ENCODE measurements at places on chromosomes 12 and 14.

DNA sequence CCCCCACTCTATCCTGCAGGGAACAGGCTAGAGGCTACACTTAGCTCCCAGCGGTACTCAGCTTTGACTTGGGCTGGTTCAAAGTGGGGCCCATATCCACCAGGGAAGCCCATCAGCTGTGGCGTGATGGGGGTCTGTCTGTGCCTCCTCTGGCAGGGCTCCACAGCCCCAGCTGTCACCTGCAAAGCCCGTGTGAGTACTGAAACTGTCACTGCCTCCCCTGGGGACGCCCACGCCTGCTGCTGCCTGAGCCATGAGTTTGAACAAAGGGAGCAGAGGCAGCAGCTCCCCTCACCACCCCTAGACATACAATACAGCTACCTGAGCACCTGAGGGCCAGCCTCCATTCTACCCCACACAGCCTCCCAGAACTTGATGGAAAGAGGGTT, 5.0 kb downstream of the REM2 start:
- no peak for DNase-seq

GRCh38 chr14:58690801-58691516, 53.2 kb downstream of the DACT1 start:
- DNase-seq: no peak

DNA sequence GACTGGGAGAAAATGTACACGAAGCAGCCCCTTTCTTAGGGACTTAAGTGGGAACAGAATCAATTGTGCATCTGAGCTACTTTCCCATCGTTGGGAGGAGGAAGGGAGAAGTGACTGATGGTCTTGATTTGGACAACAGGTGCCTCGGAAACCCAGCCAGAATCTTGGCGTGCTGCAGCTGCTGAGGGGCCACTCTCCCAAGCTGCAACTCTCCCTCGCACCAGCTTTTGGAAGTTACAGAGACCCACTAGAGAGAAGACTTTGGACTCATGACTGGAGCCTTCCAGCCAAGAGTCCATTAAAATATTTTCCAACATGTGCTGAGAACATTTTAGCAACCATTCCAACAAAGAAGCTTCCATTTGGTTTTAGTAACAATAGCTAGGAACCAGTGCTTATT, 52.3 kb downstream of the GNS start:
- no peak for DNase-seq

- DNase-seq: peak; percentile 29
Measured at GRCh38 chr14:103518422-103519042, 4.1 kb downstream of the CKB start.

GRCh38 chr12:4562034-4562657, at the start of gene DYRK4:
Gene DYRK4, plus strand, starts transcription at chr12:4562208. Its CDS starts 38 bp downstream, at chr12:4562246.
- DNase-seq: no peak

- no peak for DNase-seq
Measured at GRCh38 chr12:130280742-130281141, 56.9 kb upstream of the PIWIL1 start.

DNA sequence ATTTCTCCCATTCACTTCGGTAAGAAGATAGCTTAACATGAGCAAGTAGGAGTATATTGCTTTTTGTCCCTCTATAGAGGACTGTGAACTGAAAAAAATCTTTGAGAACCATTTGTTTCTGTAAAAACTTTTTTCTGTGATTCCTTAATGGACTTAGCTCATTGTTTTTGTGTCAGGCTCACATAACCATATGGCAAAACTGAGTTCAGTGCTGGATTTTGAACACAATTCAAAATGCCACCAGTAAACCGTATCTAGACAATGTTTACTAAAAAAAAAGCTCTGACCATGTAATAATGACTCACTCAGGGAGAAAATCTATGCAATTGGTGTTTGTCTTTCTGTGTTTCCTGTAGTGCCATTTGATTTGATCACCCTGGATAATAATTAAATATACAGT, 5.2 kb downstream of the TRHDE start:
- no peak for DNase-seq

GRCh38 chr14:21038441-21039422, 3.4 kb upstream of the RNASE7 start:
- DNase-seq: no peak

GRCh38 chr12:31588976-31589375, 2.0 kb downstream of the DENND5B start:
- DNase-seq: no peak

DNA sequence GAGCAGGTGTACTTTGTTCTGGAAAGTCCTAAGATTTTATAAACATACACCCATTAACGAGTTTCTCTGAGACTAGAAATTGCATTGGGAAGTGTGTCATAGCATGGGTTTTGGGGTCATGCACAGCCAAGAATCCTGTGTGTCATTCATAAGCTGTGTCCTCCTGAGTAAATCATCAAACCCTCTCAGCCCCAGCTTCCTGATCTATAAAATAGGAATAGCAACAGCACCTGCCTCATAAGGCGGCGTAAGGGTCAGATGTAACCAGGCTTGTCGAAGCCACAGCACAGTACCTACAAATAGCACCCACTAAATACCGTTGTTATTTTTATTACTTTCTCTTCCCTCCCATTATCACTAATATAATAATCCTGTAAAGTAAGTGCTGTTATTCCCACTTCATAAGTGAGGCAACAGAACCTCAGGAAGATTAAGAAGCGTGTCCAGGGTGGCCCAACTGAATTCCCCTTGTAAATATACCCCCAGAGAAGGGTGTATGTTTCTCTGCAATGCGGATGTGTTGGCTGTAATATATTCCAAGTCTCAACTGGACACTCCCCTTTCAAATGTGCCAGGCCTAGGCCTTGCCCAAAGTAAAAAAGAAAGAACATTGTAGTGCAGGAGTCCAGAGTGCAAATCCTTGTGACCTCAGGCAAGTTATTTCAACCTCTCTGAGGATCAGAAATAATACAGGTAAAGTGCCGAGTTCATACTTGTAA, 188.3 kb upstream of the BCL2L14 start:
- no peak for DNase-seq

DNA sequence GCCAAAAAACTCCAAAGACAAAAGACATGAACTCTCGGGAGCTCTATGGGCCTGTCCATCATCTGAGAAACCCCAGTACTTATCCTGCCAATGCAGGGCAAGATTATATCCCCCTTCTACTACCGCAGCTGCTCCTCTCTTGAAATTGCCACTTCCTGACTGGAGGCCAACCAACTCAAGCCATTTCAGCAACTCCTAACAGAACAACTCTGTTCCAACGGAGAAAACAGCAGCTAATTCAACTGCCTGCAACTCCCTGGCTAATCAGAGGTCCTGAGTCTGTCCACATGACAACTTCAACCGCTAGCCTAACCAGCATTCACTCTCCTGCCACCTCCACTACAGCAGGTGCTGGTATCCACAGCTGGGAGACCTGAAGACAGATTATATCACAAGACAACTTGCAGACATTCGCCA, 24.1 kb downstream of the CEP83 start:
- DNase-seq: no peak

- no peak for DNase-seq
Measured at GRCh38 chr14:74392616-74393570, 33.1 kb downstream of the SYNDIG1L start.

GRCh38 chr12:62291864-62292760, 31.9 kb downstream of the USP15 start:
- no peak for DNase-seq

Data from activated CD4-positive, CD25-positive, alpha-beta regulatory T cell treated with anti-CD3 and anti-CD28 coated beads, Interleukin-2, amount 50 U/mL, for 16 hours (primary cell).